ENCODE measurements at places on chromosomes 5 and 9. TPM values are rescaled to one million over a fixed set of nuclear protein-coding genes. Genes with fewer than 3 reads are reported as not detected.

PTBP3 gene
- total RNA-seq: 95.9 TPM

ACTBL2 gene
- 0.50 TPM for total RNA-seq

EXOSC2 gene
- total RNA-seq: 37.6 TPM

PRUNE2 gene
- total RNA-seq: 9.2 TPM

SCAMP1 gene
- 126 TPM for total RNA-seq

IL13 gene
- total RNA-seq: not detected

SLC6A18 gene
- total RNA-seq: not detected

SLC34A3 gene
- total RNA-seq: not detected

CCL19 gene
- not detected for total RNA-seq

BHMT2 gene
- total RNA-seq: not detected

C9 gene
- not detected for total RNA-seq

RNF183 gene
- not detected for total RNA-seq

C1QTNF3 gene
- 0.53 TPM for total RNA-seq

CREBRF gene
- 17.2 TPM for total RNA-seq

CCL21 gene
- not detected for total RNA-seq

BSPRY gene
- total RNA-seq: 0.17 TPM

TRIM14 gene
- 17.6 TPM for total RNA-seq

CDC20B gene
- total RNA-seq: not detected

CENPH gene
- 3.3 TPM for total RNA-seq

CYLC2 gene
- not detected for total RNA-seq

Data from mammary epithelial cell (primary cell).